Activated CD8-positive, alpha-beta memory T cell treated with anti-CD3 and anti-CD28 coated beads for 1 hour (primary cell): ENCODE measurements at places on chromosomes 13 and 19.

DNA sequence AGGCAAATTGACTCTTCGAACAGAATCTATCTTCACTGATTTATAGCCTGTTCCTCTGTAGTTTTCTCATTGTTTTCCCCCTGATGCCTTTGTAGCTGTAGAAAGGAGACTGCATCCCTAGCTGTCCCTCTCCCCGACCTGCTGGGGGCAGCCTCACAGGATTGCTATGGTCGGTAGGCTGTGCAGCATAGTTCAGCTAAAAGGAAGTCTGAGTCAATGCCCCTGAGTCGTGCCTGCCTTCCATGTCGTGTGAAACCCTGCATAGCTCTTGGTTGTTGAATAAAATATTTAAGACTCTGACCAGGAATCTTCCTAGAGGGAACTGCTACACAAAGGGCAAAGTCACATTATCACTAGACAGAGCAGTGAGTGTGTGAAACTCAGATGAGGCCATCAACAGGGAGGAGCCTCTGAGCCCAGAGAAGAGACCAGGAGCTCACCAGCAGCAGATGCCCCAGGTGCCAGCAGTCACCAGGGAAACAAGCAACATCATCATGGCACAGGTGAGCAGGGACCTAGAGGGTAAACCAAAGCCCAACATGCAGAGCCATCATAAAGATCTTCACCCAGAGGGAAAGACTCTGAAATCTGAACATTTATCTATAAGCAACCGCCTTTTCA lies 108.4 kb upstream of the NBEA start:
- no peak for DNase-seq

DNA sequence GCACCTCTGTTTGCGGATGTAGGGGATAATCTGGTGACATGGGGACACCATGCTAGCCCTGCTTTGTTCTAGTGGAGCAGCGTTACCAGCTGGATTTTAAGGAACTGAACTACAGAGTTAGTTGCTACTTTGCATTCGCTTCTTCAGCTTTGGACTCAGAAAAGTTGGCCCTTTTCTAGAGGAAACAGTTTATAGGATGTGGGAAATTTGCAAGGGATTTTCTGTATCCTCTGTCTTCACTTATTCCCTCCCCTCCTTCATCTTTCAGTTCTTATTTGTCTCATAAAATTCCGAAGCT lies 2.1 kb downstream of the GATAD2A start:
- DNase-seq = no peak

- DNase-seq = no peak
Measured at GRCh38 chr13:98535501-98536354, 41.2 kb downstream of the STK24 start.

DNA sequence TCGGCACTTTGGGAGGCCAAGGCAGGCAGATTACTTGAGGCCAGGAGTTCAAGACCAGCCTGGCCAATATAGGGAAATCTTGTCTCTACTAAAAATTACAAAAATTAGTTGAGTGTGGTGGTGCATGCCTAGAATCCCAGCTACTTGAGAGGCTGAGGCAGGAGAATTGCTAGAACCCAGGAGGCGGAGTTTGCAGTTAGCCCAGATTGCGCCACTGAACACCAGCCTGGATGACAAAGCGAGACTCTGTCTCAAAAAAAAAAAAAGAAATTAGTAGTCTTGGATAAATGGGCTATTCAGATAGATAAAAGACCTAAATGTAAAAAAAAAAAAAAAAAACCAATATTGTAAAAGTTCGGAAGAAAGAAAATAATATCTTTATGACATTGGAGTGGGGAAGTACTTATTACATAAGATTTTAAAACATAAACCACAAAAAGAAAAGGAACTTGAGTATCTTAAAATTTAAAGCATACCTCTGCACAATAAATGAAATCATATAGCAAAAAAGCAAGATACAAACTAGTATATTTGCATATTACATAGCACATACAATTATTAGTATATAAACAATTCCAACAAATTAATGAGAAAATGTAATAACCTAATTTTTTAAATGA lies 26.7 kb upstream of the RNASEH2B start:
- no peak for DNase-seq

DNA sequence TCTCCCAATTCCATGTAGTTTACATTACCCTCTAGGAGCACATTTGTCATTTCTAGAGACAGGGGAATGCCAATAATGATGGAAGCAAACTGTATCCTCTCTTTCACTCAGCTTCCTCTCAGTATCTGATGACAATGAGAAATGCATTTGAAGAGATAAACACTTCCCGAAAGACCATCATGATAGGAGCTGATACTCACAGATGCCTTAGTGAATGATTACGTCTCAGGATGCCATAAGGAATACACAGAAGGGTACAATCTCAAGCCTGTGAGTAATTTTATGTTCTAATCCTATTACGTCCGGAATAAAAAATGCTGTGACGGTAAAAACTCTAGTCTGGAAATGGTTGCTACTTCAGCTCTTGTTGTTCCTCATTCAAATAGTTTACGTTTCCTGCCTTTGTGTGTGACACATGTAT lies 663.8 kb upstream of the MIR17HG start:
- DNase-seq = no peak

- DNase-seq = no peak
Measured at GRCh38 chr19:17107546-17108452, 32.2 kb downstream of the MYO9B start.

DNA sequence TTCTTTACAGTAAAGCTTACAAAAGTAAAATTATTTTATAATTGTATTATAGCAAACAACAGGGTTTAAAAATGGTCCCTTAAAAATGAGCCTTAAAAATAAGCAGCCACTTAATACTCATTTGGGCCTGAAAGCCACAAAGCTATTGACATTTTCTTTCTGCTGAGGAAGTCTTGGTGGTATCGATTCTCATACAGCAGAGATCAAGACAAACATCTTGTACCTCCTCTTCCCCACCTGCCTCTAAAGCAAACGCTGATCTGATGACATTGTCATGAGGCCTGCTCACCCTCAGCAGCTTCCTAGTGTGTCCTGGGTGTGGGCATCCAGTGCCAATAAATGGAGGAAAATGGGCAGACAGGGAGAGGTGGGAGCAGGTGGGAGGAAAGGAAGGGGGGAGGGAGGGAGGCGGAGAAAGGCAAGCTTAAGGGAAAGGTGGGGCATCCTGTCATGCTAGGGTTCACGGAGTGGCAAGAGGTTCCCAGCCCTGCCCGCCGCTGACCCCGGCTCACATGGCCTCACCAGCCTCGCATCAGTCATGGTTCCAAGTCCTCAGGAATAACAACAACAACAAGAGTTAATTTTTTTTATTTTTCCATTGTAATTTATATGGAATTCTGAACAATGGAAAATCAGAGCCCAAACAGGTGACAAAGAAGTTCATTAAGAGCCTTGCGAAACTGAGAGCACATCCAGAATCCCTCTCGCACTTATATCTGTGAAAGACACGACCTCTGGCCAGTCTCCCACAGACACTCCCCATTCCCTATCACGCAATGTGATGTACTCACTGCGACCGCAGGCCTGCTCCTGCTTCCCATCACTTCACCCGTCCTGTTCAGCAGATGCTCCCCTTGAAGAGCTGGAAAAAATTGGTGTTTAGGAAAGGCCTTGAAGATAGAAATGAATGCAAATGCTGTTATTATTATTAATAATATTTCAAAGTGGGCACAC lies 15.1 kb upstream of the ATP11A start:
- no peak for DNase-seq

DNA sequence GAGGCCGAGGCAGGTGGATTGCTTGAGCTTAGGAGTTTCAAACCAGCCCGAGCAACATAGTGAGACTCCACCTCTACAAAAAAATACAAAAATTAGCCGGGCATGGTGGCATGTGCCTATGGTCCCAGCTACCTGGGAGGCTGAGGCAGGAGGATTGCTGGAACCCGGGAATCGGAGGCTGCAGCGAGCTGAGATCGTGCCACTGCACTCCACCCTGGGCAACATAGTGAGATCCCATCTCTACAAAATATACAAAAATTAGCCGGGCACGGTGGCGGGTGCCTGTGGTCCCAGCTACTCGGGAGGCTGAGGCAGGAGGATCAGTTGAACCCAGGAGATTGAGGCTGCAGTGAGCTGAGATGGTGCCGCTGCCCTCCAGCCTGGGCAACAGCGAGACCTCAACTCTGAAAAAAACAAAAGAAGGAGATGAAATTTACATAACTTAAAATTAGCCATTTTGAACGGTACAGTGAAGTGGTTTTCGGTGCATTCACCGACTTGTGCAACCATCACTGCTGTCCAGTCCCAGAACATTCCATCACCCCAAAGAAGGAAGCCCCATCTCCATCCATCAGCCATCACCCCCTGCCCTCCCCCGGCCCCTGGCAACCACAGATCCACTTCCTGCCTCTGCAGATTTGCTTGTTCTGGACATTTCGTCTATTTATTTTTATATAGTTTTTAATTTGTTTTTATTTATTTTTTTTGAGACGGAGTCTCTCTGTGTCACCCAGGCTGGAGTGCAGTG lies 1.6 kb upstream of the AZU1 start:
- no peak for DNase-seq

DNA sequence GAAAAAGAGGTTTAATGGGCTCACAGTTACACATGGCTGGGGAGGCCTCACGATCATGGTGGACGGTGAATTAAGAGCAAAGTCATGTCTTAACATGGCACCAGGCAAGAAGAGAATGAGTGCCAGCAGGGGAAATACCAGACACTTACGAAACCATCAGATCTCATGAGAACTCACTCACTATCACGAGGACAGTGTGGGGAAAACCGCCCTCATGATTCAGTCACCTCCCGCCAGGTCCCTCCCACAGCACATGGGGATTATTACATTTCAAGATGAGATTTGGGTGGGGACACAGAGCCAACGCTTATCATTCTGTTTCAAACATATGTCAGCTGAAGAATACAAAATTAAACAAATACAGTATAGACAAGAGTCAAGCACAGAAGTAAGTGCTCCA lies 165.1 kb downstream of the PCCA start:
- no peak for DNase-seq
